Right ventricle myocardium superior (tissue), 1 donor: ENCODE measurements at places on chromosomes 6 and 20. TPM values are rescaled to one million over a fixed set of nuclear protein-coding genes. Genes with fewer than 3 reads are reported as not detected.

The SLC17A3 gene
- not detected for total RNA-seq

The PTCHD4 gene
- total RNA-seq = 0.81 TPM

The AIG1 gene
- total RNA-seq = 71.7 TPM

The TAF4 gene
- total RNA-seq = 11.6 TPM

The PM20D2 gene
- total RNA-seq = 11.1 TPM

The CCN5 gene
- total RNA-seq = 15.8 TPM

The TBX18 gene
- total RNA-seq = 5.5 TPM

The PERP gene
- 42.1 TPM for total RNA-seq

The GNAS-AS1 gene
- 0.13 TPM for total RNA-seq

The POFUT1 gene
- total RNA-seq = 24.9 TPM

The CD2AP gene
- total RNA-seq = 10.8 TPM

The SIRPD gene
- total RNA-seq = not detected

The BANF2 gene
- total RNA-seq = not detected

The RAET1G gene
- total RNA-seq = not detected

The OR2J3 gene
- not detected for total RNA-seq

The C20orf96 gene
- 4.6 TPM for total RNA-seq

The ADGRF5 gene
- total RNA-seq = 41.1 TPM

The WFDC5 gene
- not detected for total RNA-seq

The KHDC1L gene
- total RNA-seq = not detected

The DSP gene
- 350 TPM for total RNA-seq

The CCND3 gene
- total RNA-seq = 42.3 TPM

The PCNA gene
- total RNA-seq = 26.4 TPM

The SALL4 gene
- 0.03 TPM for total RNA-seq

The RRAGD gene
- total RNA-seq = 130 TPM

The NMBR gene
- not detected for total RNA-seq

The MCCD1 gene
- not detected for total RNA-seq

The PPIL1 gene
- 65.2 TPM for total RNA-seq

The RNF39 gene
- total RNA-seq = not detected

The SYCP2L gene
- total RNA-seq = 0.75 TPM

The C20orf141 gene
- not detected for total RNA-seq

The SLC22A23 gene
- 5.4 TPM for total RNA-seq

The MTRF1L gene
- total RNA-seq = 28.2 TPM

The TINAG gene
- total RNA-seq = 0.16 TPM

The KCNB1 gene
- total RNA-seq = 1.1 TPM
